ENCODE measurements at places on chromosomes 1 and 21. TPM values are rescaled to one million over a fixed set of nuclear protein-coding genes. Genes with fewer than 3 reads are reported as not detected.

GRCh38 chr1:20847611-20848080 is 60.5 kb upstream of the HP1BP3 start:
- no peak for DNase-seq

DNA sequence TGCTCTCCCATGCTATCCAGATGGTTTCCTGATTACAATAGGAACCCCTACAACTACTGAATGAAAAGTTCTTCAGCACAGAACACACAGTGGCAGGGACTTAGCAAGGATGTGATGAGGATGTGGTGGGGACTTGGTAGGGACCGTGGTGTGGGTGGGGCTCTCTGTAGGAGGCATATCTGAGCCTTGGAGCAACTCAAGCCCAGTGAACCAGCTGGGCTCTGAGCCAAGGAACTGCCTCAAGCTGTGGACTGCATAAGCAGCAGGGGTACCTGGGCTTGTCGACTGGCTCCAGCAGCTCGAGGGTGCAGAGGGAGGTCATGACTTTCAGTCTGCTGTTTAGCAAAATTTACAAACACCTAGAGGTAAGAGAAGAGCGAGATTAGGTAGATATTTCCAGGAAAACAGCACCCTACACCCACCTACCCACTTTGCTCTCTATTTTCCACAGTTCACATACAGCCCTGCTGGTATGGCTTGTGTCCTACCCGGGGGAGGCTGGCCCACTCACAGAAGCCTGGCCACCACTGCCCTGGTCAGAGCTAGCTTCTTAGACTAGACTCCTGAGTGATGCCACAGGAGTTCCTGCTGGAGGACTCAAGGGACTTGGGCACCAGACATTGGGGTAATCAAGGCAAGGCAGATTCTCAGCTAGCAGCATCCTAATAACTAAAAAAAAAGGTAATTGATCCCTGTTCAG is 86.8 kb upstream of the GCLM start:
- no peak for DNase-seq

DNA sequence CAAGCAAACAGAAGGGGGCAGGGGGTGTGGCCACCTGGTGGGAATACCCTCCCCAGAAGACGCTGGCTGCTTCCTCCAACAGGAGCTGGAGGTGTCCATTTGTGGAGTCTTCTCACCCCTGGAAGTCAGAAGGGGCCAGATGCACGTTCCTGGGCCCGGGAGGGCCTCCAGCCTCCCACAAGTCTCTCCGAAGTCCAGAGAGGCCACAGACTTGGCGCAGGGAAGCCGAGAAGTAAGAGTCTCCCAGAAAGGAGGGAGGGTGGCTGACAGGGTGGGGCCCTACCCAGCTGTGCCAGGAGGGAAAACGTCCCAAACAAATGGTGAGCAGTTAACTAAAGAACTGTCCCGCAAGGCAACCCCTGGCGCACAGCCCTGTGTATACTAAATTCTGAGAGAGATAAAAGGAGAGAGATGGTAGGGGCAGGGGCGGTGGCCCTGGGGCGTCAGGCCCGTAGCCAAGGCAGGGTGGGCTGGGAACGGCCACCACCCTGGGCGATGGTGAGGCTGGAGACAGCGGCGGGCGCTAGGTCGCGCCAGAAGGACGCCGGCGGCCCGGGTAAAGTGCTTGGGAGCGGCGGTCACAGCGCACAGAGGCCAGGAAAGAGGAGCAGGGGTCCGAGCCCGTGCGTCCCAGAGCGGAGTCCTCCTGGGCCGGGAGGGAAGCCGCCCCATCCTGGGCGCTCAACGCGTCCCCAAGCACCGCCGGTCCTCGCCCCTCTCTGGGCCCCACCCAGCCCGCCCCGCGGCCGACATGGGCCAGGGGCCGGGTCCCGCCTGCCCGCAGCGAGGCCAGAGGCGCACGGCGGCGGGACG is 1.2 kb downstream of the CHD5 start:
- no peak for DNase-seq

The S1PR1 gene
- total RNA-seq: not detected

The NPR1 gene
- total RNA-seq: not detected

The F13B gene
- total RNA-seq: not detected

- DNase-seq: no peak
These were observed 50.5 kb downstream of the CASZ1 start for GRCh38 chr1:10745886-10746455.

The OR14K1 gene
- total RNA-seq: not detected

The TLR5 gene
- total RNA-seq: 17.3 TPM

GRCh38 chr21:43355925-43356289 is 71.0 kb downstream of the SIK1 start:
- peak; percentile 28 for DNase-seq

- peak; percentile 44 for DNase-seq
These were observed 93.1 kb upstream of the HAO2 start for GRCh38 chr1:119275145-119276134.

- no peak for DNase-seq
These were observed 106.4 kb downstream of the RGL1 start for GRCh38 chr1:183911285-183911684.

DNA sequence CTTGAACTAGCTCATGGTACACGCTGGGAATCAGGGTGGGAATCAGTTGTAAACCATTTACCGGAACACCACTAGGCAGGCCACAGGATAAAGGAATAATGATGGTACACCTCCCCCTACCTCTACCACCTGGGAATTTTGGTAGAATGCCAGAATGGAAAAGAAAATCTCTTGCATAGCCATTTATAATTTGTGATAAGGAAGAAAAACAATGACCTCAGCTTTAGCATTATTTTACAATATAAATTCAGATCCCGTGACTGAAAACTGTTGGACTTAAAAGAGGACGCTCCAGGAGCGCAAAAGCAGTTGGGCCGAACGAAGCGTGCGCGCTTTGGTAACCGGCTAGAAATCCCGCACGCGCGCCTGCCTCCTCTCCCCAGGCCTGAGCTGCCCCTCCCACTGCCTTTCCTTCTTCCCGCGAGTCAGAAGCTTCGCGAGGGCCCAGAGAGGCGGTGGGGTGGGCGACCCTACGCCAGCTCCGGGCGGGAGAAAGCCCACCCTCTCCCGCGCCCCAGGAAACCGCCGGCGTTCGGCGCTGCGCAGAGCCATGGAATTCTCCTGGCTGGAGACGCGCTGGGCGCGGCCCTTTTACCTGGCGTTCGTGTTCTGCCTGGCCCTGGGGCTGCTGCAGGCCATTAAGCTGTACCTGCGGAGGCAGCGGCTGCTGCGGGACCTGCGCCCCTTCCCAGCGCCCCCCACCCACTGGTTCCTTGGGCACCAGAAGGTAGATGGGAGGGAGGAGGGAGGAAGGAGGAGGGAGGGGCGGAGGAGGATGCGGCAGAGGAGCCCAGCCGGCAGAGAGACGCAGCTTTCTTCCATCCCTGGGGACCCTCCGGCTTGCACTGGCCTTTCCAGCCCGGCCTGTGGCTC is at the start of gene CYP4X1:
CYP4X1 (plus strand) TSS at position 402 of the 873 bp plus-strand sequence; CDS start at position 551, 149 bp downstream.
- peak; percentile 29 for DNase-seq

The RHEX gene
- 75.1 TPM for total RNA-seq
